T1000 (cell line): ENCODE measurements at places on chromosomes 12 and 14.
A peak's percentile ranks its signal among the peaks of the same experiment; 100 is the strongest.

- no peak for DNase-seq
Observed at GRCh38 chr14:51394804-51395203, 154.8 kb downstream of the TMX1 start.

GRCh38 chr12:104473374-104473983 lies 16.7 kb downstream of the CHST11 start:
- DNase-seq: no peak

- no peak for DNase-seq
Observed at GRCh38 chr12:117236456-117237001, 46.3 kb upstream of the FBXO21 start.

DNA sequence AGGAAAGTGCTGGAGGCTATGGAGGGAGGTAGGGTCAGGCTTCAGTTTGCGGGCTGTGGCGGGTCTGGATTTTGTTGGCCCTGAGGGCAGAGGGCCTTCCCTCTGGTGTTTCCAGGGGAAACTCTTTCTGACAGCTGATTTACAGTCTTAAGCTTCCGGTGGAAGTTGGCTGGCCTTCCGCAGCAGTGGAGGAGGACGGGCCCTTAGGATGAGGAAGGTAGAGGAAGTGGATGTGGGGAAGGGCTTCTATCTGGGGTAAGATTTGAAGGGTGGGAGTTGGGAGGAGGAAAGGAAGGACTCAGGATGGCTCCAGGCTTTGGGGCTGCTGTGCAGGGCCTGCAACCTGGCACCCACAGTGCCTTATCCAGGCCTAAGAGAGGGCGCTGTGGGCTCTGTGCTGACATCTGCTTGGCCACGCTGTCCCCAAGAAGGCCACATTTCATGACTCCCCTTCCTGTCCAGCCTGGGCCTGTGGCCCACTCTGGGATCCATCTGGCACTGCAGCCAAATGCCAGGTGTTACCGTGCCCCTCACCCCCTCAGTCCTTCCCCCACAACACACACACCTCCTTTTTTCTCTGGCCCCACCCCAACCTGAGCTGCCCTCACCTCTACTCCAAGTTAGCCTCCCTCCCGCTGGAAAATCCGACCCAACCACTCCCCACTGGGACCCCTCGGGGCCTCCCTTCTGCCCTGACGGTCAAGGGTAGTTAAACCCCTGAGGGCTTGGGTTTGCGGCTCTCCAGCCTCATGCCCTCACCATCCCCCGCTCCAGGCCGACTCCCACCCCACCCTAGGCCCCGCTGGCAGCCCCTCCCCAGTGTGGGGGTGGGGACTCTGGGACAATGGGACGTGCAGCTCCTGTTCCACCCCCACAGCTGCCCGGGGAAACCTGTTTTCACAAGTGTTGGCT lies 7.7 kb upstream of the PPP1R13B start:
- no peak for DNase-seq

DNA sequence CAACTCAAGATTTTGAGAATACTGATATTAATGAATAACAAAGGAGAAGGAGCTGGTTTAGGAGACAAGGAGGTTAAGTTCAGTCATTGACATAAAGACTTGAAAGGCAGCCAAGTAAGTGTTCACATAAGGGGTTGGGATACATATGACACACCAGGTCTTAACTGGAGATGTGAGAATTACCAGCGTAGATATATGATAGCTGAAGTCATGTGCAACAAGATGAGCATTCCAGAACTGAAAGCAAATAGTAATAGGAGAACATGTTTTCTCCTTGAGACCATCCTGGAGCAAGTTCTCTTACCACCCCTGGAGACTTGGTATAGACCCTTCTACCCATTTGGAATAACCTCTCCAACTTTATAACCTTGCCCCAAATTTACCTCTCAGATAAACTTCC lies 43.3 kb upstream of the NPFF start:
- DNase-seq: no peak

DNA sequence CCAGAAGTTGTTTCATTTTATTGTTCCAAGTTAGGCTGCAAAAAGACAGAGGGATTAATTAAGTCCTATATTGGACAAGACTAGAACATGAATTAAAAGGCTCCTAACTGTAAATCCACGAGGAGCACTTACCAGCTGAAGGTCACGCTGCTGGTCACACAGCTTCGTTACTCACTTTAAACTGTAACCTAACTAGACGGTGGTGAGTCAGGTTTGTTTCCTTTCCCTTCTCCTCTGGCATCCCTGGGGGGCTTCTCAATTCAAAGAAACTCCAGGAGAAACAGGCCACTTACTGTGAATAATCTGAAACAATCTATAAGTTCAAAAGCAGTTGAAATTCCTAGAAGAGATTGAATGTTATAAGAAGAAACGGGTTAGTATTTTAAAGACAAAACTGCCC lies 331.4 kb downstream of the BCAT1 start:
- DNase-seq: peak; percentile 17

DNA sequence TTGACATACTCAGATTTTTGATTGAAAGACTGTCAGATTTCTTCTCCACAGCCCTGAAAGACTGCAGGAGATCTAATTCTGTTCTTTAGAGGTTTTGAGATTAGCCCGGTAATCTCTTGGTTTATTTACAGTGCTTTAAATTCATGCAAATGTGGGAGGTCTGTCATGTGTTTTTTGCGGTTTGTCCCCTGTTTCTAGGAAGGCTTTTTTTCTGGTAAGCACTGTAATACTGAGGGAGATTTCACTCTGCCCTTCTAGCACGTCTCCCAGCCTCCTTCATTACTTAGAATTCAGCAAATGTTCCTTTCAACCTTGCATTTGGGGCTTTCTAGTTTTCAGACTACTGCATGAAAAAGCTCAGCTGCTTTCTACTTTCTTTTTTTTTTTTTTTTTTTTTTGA lies 31.1 kb downstream of the GPHN start:
- DNase-seq: no peak

GRCh38 chr12:25784669-25785068 lies 173.8 kb upstream of the RASSF8 start:
- no peak for DNase-seq

GRCh38 chr12:49129332-49130150 lies 1.7 kb downstream of the TUBA1B start:
- DNase-seq: no peak

GRCh38 chr14:94673781-94674231 lies 61.6 kb downstream of the SERPINA3 start:
- DNase-seq: no peak

DNA sequence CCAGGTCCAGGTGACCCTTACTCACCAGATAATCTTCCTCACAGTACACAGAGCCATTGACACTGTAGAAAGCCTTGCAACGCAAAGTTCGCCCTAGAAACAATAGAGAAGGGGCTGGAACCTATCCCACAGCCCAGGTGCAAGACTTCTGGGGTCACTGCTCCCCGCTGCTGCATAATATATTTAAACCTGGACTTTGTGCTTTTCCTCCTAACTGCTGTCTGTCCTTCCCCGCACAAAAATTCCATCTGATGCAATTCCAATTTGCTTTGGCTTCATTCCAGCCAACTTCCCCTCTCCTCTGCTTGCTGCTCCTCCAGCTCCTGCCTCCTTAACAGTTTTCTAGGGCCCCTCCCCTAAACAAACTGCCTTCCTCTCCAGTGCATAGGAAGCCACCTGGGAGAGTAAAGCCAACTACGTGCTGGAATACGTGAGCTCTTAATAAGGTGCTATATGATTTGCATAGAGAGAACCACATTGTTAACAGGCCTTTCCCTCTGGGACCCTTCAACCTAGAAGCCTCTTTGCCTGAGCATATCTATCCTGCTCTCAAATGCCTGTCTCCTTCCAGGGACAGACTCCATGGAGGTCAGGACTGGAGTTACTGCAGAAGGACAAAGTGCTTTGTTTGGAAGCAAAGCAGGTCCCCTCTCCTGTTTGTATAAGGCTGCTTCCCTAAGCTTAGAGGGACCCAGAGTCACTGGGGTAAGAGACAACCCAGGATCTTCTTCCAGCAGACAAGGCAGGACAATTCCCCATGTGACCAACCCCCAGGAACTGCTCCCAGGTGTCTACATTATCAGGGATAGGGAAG lies 5.5 kb downstream of the AJUBA start:
- no peak for DNase-seq

DNA sequence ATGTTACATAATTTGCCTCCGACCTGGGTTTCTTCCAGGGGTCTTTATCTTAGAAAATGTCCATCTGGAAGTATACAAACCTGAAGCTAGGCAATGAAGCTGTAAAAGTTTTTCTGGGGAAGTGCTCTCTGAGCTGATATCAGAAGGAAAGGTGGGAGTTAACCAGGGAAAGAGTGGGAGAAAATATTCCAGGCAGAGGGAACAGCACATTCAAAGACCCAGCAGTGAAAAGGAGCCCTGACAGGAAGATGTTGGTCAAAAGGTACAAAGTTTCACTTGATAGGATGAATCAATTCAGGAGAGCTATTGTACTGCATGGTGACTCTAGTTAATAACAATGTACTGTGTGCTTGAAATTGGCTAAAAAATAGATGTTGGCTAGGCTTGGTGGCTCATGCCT lies 17.8 kb upstream of the CIT start:
- DNase-seq: no peak
